ENCODE measurements at places on chromosomes 3 and 15.

- DNase-seq, result no peak
These were observed 96.2 kb downstream of the CLSTN2 start for GRCh38 chr3:140031170-140031569.

DNA sequence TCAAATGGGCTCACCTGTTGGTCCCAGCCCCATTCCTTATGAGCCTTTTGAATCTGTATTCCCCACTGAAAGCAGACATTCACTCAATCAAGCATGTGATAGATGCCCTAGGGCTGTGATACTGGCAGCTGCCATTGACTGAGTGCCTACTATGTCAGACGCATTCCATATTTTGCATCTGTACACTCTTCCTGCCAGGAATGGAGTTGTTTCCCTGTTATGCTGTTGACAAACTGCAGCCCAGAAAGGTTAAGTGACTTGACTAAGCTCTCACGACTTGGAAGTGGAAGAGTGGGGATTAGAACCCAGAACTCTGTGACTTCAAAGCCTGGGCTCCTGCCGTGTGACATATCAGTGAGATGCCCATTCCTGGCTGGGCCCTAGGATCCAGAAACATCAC lies 211.4 kb downstream of the RPLP1 start:
- no peak for DNase-seq

DNA sequence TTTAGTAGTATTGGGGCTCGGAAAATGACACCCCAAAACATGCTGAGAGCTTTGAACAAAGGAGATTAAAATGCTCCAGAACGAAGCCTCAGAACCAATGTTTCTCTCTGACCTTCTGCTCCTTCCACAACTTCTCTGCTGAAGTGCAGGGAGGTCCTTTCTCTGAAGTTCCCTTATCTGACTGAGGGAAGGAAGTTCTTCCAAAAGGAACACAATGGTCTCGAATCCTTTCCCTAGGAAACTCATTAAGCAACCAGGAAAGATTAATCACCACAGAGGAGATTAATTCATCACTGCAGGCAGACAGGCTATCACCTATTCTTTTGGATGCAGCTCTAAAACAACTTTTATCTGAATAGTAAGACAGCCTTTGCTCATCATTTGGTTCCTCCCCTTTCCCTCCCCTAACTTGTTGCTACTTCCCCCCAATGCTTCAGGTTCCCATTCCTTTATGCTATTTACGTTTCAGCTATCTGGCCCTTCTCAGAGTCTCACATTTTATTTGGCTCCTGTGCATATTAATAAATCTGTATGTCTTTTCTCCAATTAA lies 18.2 kb upstream of the WDR49 start:
- DNase-seq, result no peak

DNA sequence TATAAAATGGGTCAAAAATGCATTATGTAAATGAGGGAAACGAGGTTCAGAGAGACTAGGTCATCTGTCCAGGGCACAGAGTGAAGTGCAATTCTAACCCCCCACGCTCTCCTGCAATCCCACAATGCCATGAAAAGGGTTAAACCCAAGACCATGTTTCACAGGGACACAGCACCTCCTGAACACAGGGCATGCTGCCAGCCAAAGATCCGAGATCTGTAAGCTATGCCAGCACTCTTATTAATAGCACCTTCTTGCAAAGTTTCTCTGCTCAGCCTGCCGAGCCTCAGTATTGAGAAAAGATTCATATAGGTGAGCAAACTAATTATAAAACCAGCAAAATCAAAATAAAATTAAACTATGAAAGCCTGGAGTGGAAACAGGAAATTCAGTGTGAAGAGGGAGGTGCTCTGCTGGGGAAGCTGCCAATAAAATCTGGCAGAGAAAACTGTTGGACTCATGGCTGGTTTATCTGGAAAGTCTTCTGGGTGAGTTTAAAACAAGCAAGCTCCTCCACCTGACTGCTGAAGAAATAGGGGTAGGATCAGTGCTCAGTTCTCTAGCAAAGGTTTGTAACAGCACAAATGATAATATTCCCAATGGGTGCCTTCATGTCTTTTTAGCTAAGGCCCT lies 50.3 kb downstream of the LRIG1 start:
- DNase-seq, result peak; percentile 61

DNA sequence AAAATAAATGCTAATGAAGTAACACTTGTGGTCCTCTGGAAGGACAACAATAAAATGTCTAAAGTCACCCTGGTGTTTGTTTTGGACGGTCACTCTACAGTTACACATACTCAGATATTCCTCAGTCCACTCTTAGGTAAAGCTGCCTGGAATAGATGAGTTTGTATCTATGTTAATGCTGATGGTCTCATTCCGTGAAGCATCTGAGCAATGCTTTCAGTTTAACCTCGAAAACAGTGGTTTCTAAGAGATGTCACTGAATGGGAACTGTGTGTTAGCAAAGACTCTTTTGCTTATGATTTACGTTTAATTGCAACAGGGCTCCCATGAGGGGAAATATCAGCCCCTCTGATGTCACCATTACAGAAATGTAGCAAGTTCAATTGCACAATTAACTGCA lies 49.1 kb downstream of the FBN1 start:
- DNase-seq, result peak; percentile 78

DNA sequence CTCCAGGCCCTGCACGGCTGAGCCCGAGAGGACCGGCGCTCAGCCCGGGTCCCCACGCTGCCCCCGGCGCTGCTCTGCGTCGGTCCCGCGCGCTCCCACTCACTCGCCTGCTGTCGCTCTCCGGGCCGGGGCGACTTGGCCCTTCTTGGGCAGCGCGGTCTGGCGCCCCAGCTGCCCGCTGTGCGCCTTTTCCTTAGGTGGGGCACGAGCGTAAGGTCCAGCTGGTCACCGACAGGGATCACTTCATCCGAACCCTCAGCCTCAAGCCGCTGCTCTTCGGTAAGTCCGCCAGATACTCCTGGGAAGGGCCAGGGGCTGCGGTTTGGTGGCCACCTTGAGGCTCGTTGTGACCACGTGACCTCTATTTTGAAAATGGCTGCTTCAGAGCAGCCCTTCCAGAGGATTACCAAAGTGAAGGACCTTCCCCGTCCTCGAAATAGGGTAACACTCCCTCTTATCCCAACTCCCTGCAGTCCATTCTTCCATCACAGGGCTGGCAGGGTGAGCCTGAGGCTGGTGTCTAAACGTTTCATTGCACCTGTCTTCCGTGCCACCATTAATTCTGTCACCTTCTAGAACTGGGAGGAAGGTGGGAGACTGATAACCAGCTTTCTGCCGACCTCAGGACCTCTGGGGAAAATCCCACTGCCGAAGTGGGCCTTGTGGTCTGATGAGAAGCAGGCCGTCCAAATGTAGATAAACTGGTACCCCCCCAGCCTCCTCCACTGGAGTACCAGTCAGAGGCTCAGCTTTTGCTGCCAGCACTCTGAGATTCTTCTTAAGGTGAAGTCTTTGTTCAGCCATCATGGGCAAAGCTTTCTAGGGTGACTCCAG lies 812 bp downstream of the P4HTM start:
- no peak for DNase-seq

- DNase-seq, result no peak
These were observed 340.8 kb upstream of the CTDSPL start for GRCh38 chr3:37520907-37521341.

All from fibroblast of gingiva (primary cell).